Right ventricle myocardium superior (tissue), 1 donor: ENCODE measurements at places on chromosomes 13 and 19. TPM values are rescaled to one million over a fixed set of nuclear protein-coding genes. Genes with fewer than 3 reads are reported as not detected.

The TYROBP gene
- total RNA-seq, result 28.3 TPM

The GPR42 gene
- total RNA-seq, result not detected

The C19orf38 gene
- 0.59 TPM for total RNA-seq

The SLITRK1 gene
- total RNA-seq, result not detected

The PCDH9 gene
- 10.0 TPM for total RNA-seq

The LHFPL6 gene
- total RNA-seq, result 53.0 TPM

The ZNF442 gene
- total RNA-seq, result 2.3 TPM

The ZNF433 gene
- total RNA-seq, result 3.8 TPM

The FCAR gene
- total RNA-seq, result 0.30 TPM

The NXNL1 gene
- total RNA-seq, result 0.24 TPM
